ENCODE measurements at places on chromosomes 2 and 18. TPM values are rescaled to one million over a fixed set of nuclear protein-coding genes. Genes with fewer than 3 reads are reported as not detected.

GRCh38 chr2:134412639-134412999 is 158.7 kb downstream of the MGAT5 start:
- no peak for DNase-seq

GRCh38 chr2:49210191-49210590 is 55.9 kb upstream of the FSHR start:
- no peak for DNase-seq

IL36A gene
- not detected for total RNA-seq

DNA sequence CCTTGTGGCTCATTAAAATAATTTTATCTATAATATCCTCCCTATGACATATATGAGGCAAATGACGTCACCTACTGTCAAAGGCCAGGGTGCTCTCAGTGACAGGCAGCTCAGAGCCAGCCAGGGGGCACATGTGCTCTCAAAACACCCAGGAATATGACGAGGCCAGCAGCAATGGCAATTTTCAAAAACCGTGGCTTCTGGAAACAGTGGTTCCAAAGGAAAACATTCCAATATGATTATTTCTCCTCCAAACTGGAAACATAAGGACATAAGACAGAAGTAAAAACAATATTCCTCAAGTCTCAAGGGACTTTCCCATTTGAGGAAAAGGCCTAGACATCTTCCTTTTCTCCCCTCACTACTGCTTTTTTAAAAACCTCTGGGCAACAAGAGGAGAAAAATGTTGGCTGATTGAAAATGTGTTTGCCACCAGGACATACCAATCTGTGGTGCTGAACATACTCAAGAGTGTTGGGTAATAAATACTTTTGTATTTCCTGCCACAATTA is 40.8 kb downstream of the RNF152 start:
- DNase-seq = no peak

RNF125 gene
- total RNA-seq = 15.3 TPM

DNA sequence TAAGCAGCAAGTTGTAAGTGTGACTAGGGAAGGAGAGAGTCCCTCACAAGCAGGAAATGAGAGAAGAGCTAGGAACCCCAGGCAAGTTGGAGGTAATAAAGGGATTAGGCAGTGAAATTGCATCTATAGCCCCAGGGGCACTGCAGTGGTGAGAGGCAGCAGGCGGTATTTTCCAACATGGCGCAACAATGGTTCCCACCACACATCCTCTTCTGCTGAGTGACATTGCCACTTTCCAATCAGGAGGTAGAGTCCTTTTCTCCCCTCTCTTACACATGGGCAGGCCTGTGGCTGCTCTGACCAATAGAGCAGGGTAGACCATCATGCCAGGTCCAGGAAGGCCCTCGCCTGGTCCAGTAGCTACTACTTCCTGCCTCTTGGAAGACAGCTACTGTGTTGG is 86.6 kb downstream of the DNER start:
- no peak for DNase-seq

PUM2 gene
- total RNA-seq = 104 TPM

- DNase-seq = no peak
Measured at GRCh38 chr2:170772295-170772694, 2.1 kb downstream of the ERICH2 start.

GALNT13 gene
- total RNA-seq = 0.60 TPM

GRCh38 chr2:156907806-156908205 is 349.7 kb upstream of the GALNT5 start:
- DNase-seq = no peak

- no peak for DNase-seq
Measured at GRCh38 chr18:23521271-23521670, 18.0 kb downstream of the RMC1 start.

GRCh38 chr2:148943097-148943496 is 68.1 kb downstream of the KIF5C start:
- DNase-seq = no peak

G6PC2 gene
- not detected for total RNA-seq

GRCh38 chr18:58608216-58608615 is 20.7 kb downstream of the ALPK2 start:
- no peak for DNase-seq

GRCh38 chr2:121562269-121563176 is 31.8 kb downstream of the RNU4ATAC start:
- DNase-seq = no peak

- DNase-seq = no peak
Measured at GRCh38 chr18:6055711-6056110, 160.4 kb upstream of the TMEM200C start.

CASP8 gene
- 35.2 TPM for total RNA-seq
